ENCODE measurements at places on chromosomes 6 and 20. TPM values are rescaled to one million over a fixed set of nuclear protein-coding genes. Genes with fewer than 3 reads are reported as not detected.
A peak's percentile ranks its signal among the peaks of the same experiment; 100 is the strongest.

DNA sequence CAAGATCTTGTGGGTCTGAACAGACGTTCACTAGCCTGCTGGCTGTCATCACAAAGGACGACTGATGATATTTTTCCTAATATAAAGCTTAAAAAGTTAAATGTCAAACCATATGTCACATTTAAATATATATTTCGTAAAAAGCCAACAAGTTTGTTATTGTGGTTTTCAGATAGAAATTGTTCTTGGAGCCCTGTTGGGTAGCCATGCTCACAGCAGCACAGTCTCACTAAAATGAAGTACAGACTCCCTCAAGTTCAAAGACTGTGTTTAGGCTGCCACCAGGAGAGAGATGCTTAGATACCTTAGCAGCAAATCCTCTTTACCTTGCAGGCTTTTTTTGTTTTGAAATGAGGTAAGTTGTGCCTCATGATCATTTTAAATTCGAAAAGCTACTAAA lies 17.8 kb downstream of the EEF1E1 start:
- DNase-seq, result no peak
- no peaks in the 10 kb centered on the region for H3K27me3 ChIP-seq
- H3K36me3 ChIP-seq, result peaks cover 20% of the 10 kb centered on the region
- peak overlapping the region; percentile 27 for H3K27ac ChIP-seq
- no peak overlapping the region for H3K4me3 ChIP-seq

DNA sequence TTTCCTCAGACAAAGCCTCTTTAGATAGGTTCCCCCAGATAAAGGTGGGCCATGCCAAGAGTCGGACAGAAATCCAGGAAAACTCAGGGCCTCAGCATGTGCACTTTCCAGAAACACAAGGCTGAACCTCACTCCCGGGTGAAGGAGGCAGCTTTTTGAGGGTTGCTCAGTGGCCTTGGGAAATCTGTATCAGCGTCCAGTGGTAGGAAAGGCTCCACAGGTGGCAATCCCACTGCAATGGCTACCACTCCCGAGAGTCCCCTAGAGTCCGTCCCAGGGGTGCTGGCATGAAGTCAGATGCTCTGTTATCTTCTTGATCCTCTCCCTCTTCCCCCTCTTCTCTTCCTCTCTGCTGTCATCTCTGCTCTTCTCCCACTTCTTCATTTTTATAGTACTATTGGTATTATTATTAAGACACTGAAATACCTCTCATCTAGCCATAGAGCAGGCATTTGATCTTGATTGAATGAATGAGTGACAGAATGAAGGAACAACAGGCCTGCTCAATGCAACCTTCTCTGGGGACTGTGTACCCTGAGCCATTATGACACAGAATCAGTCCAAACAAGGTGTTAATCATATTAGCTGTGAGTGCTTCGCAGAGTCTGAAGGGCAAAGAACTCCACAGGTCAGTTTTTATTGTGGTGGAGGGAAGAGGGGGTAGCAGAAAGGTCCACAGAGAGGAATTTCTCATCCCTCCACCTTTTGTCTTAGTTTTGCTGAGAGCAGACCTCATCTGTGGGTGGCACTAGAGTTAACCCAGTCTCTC lies 13.3 kb downstream of the SLC22A1 start:
- DNase-seq, result no peak
- H3K36me3 ChIP-seq, result no peaks in the 10 kb centered on the region
- H3K27ac ChIP-seq, result no peak overlapping the region
- H3K27me3 ChIP-seq, result no peaks in the 10 kb centered on the region
- H3K4me3 ChIP-seq, result no peak overlapping the region

DNA sequence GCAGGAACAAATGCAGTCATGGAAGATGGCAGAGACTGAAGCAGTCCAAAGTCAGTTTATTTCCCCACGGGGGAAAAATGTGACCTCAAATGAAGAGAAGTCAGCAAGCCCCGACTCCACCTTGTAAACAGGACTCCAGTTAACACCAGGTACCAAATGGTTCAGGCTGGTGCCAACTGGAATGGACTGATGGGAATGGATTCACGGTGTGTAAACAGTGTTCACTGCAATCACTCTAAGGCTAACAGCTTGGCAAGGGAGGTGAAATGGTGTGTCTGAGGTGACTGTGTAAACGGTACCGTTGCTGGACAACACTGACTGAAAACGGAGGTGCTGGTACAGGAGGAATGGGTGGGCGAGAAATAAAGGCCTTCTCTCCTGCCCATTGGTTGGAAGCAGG lies 12.0 kb downstream of the PLAGL2 start:
- peak overlapping the region; percentile 15 for H3K27ac ChIP-seq
- peaks cover 3% of the 10 kb centered on the region for H3K36me3 ChIP-seq
- peaks cover 5% of the 10 kb centered on the region for H3K4me1 ChIP-seq
- DNase-seq, result no peak
- H3K27me3 ChIP-seq, result no peaks in the 10 kb centered on the region
- no peak overlapping the region for H3K4me3 ChIP-seq

GRCh38 chr6:137927777-137928218 lies 60.7 kb downstream of the TNFAIP3 start:
- H3K36me3 ChIP-seq, result no peaks in the 10 kb centered on the region
- no peaks in the 10 kb centered on the region for H3K27me3 ChIP-seq
- DNase-seq, result no peak
- no peak overlapping the region for H3K4me3 ChIP-seq

DNA sequence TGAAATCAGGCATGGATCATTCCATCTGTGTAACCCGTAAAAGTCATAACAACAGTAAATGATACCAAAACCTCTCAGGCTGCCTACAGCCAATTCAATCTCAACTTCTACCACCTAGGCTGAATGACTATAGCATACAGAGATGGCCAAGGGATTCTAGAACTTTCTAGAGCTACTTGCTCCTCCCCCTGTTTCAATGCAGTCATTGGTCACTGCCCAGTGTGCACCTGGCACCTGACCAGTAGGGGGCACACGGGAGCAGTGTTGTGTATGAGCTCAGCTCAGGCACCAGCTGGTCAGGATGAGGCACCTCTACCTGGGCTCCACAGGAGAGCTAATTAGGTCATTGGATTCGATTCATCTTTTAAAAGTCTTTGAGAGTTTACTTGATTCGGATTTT lies 86.2 kb downstream of the PLEKHG1 start:
- H3K27ac ChIP-seq, result no peak overlapping the region
- peaks cover 6% of the 10 kb centered on the region for H3K4me1 ChIP-seq
- no peaks in the 10 kb centered on the region for H3K36me3 ChIP-seq
- H3K27me3 ChIP-seq, result no peaks in the 10 kb centered on the region

DNA sequence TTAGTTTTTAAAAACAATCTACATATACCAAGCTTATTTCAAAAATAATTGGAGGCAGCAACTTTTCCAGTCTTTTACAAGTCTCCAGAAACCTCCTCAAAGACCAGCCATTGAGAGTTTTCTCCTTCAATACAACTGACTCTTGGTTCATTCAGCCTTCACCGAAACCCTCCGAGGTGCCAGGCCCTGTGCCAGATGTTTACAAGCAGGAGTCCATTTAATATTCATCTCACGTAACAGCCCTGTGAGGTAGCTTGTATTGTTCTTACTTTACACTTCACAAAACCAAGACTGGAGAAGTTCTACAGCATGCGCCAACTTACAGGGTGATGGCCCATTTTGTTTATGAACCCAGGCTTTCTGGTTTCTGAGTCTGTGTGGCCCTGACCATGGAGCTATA lies 5.5 kb upstream of the NEDD9 start:
- H3K27me3 ChIP-seq, result no peaks in the 10 kb centered on the region
- H3K36me3 ChIP-seq, result no peaks in the 10 kb centered on the region
- no peak overlapping the region for H3K4me3 ChIP-seq
- no peak overlapping the region for H3K27ac ChIP-seq

DNA sequence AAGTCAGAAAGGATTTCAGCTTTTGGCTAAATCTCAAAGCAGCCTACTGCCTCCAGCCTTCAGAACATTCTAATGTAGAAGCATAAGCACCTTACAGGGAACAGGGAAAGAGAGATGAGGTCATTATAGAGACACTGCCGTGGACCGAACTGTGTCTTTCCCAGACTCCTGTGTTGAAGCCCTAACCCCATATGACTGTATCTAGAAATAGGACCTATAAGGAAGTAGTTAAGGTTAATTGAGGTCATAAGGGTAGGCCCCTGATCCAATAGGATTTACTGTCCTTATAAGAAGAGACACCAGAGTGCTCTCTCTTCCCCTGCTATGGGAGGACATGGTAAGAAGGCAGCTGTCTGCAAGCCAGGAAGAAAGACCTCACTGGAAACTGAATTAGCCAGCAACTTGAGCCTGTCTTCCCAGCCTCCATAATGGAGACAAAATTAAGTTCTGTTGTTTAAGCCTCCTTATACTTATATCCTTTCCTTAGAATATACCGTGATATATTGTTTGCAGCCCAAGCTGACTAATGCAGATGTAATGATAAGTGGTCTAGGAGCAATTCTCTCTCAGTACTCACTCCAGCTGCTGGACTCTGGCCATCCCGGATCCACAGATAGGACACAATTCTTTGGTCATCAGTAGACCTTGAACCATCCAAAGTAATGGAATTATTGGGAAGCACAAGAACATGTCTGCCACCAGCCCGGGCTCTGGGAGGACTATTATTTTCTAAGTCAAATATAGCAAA lies 71.4 kb downstream of the ALDH5A1 start:
- no peaks in the 10 kb centered on the region for H3K27me3 ChIP-seq
- no peak for DNase-seq
- H3K4me3 ChIP-seq, result no peak overlapping the region
- no peaks in the 10 kb centered on the region for H3K36me3 ChIP-seq
- H3K4me1 ChIP-seq, result no peaks in the 10 kb centered on the region
- no peak overlapping the region for H3K27ac ChIP-seq

Gene SLC22A3
- total RNA-seq, result 6.4 TPM

Data from kidney (tissue), 22 donors.